Prostate gland (tissue), 2 donors: ENCODE measurements at places on chromosomes 1 and 21. TPM values are rescaled to one million over a fixed set of nuclear protein-coding genes. Genes with fewer than 3 reads are reported as not detected.

DNA sequence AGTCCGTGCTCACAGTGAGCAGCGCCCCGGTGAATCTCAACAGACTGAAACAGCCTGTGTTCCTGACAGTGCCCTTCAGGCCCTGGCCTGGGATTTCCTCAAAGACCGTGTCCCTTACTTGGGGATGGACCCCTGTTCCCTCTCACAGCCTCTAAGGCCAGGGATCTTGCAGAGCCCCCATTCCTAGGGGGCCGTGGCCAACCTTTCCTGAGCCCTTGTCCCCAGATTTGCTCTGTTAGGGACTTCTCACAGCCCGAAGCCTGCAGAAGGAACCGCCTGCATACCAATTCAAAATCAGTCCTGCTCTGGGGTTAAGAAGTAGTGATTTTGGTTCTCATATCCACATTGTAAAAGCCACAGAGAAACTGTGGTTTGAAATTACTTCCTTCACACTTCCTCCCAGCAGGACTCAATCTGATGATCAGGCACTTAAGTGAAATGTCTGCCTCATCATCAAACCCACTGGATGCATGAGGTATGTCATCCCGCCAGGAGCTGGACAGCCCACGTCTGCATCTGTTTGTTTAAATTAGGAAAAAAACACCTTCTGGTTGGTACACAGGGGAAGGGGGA lies 14.9 kb downstream of the ABCA4 start:
- DNase-seq: no peak

DNA sequence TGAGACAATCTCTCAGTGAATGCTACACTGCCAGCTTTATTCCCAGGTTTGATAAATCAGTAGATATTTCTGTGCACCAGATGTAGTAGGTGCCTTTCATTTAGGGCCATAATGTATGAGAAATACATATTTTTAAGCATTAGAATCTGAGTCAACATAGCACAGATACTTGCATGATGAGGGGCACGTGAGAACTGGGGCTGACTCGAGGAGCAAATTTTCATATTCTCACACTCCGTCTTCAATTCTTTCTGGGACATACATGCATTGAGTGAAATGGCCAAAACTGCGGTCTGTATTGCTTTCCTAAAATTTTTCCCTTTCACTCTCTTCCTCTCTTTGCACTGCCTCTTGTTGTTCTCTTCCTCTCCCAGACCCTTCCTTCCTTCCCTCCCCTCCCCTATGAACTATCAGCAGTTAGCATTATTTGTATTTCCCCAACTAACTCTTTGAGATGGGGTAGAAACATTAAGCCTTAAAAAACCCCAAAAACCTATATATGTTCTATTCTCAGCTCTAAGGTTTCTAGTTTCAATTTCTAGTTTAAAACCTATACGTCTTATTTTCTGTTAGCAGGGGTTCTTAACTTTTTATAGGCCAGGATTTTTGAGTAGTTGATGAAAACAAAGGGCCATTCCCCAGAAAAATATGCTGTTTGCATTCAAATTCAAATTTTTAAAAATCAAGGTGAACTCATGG lies 289.1 kb downstream of the PTBP2 start:
- no peak for DNase-seq

- DNase-seq: no peak
Measured at GRCh38 chr1:2396059-2396458, 4.4 kb downstream of the RER1 start.

DNA sequence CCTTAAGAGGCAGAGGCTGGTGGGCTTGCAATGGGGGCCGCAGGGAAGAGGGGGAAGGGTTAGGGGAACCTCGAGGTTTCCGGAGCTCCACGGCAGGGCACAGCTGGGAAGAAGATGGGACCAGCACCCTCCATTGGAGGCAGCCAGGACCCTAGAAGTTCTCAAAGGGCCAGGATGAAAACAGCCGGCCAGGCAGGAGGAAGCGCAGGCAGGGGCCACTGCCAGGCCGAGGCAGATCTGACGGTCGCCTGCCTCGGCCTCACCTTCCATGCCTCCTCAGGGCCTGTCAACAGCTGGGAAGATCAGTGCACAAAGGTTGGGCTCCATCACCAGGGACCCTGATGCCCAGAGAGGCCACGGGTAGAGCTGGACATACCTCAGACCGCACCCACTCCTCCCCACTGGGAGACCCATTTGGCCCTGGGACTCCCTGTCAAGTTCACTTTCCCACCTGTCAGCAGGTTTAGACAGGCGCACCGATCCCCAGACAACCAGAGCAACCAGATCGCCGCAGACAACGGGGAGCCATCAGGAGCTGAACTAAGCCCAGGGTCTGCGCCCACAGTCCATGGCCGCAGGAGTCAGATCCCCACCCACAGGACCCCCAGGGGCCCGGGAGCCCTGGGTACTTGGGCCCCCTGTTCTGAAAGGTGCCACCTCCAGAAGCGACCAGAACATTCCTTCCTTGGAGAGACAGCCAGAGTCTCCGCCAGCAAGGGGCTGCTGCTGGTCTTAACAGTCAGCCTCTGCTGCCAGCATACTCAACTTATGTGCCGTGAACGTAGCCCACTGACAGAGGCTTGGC lies 2.2 kb downstream of the SLC19A1 start:
- no peak for DNase-seq

GRCh38 chr1:234234199-234234598 lies 139.1 kb upstream of the COA6 start:
- DNase-seq: no peak

DNA sequence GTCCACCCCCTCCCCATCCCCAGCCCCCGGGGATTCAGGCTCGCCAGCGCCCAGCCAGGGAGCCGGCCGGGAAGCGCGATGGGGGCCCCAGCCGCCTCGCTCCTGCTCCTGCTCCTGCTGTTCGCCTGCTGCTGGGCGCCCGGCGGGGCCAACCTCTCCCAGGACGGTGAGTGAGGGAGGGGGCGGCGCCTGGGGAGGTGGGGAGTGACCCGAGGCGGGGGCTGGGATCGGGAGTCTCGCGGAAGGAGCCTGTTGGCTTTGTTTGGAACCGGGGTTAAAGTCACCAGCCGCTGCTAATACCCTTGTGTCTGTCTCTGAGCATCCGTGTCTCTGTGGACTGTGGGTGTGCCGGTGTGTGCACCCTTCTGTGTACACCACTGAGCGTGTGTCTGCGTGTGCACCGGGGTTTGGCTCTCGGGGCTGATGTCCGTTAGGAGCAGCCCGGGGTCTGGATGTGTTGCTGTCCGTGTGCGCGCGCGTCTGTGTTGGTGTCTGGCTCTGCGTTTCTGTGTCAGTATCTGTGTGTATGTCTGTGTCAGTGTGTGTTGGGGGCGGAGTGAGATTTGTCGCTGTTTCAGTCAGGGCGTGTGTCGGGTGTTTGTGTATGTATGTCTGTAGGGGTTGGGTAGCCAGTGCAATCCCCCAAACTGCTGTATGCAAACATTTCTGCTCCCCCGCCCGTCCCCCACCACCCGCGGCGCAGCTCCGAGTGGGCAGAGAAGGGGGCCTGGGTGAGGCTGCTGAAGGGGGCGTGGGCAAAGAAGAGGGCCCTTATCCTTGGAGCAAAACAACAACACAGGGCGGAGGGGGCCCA lies 480 bp downstream of the CADM3 start:
- no peak for DNase-seq

DNA sequence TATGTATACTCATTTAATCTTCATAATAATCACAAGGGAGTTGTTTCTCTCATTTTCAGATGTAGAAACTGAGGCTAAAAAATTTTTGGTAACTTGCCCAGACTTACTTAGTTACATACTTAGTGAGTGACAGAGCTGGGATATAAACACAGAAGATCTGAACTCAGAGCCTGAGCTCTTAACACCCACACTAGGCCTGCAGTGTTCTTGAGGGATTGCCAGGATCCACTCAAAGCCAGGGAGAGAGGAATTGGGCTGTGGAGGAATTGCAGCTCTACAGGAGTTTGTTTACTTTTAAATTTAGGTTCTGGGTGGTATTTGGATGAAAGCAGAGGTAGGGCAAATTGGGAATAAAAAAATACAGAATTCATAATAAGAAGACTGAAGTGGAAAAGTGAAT lies 515.1 kb upstream of the PLXNA2 start:
- no peak for DNase-seq

DNA sequence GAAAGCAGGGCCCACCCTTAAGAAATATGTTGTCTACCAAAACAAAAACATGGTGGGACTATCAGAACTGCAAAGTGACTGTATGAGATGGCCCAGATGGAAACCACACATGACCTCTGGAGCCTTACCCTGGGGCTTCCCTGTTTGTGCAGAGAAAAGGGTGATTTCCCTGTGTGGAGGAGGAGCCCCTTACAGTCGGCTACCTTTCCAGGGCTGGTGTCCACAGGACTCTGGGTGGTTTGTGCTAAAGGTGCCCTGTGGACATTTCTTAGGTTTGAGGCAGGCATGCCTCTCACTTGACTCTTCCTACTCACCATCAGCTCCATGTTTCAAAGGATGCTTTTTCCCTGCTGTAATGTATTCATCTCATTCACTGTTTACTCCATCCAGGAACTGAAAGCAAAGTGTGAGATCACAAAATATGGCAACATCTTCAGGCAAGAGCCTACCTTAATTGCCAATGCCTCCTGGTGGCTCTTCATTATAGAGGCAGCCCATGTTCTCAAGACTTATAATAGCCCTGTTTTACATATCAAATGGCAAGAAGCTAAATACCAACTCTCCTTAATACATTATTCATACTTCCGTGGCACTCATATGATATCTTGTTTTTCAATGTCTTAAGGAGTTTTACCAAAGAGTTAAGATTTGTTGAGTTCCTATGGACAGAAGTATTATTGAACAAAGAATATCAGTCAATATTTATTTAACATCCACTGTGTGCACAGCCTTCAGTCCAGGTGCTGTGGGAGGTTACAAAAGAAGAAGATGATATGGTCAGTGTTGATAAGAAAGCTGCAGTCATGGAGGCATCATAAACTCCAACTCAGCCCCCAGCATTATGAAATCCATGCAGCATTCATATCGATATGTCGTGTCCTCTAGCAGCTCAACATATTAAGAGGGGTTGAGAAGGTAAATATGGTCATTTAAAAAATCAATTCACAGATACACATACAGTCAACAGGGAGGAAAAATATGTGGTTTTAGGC lies 15.5 kb upstream of the TFF3 start:
- DNase-seq: no peak

DNA sequence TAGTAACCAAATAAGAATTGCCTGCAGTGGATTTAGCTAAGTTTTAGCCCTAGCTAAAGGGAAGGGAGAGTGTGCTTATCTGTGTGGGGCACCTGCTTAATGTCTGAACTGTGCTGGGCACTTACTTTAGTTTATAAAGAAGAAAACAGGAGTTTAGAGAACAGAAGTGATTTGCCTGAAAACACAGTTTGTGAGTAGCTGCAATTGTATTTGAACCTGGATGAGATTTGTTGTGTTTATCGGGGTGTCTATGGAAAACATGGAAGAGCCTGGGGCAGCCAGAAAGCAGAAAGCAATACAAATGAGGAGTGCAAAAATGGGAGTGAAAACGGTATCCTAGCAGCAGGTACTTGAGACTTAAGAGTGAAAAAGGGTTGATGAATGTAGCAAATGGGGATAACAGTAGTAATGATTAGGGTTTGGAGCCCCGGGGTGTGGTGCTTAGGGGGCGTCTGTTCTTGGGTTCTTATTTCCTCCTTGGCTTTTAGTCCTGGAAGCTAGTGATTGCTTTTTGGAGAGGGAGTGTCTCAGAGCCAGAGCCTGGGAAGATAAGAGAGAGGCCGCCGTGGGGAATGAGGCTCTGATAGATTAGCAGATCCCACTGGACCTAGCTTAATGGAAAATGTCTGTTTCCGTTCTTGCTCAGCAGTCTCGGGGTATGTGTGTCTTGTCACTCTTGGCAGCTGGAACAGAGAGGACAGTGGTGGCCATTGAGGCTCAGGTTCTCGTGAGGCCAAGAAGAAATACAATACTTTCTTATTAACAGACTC lies 5.6 kb downstream of the PRCC start:
- DNase-seq: no peak

DNA sequence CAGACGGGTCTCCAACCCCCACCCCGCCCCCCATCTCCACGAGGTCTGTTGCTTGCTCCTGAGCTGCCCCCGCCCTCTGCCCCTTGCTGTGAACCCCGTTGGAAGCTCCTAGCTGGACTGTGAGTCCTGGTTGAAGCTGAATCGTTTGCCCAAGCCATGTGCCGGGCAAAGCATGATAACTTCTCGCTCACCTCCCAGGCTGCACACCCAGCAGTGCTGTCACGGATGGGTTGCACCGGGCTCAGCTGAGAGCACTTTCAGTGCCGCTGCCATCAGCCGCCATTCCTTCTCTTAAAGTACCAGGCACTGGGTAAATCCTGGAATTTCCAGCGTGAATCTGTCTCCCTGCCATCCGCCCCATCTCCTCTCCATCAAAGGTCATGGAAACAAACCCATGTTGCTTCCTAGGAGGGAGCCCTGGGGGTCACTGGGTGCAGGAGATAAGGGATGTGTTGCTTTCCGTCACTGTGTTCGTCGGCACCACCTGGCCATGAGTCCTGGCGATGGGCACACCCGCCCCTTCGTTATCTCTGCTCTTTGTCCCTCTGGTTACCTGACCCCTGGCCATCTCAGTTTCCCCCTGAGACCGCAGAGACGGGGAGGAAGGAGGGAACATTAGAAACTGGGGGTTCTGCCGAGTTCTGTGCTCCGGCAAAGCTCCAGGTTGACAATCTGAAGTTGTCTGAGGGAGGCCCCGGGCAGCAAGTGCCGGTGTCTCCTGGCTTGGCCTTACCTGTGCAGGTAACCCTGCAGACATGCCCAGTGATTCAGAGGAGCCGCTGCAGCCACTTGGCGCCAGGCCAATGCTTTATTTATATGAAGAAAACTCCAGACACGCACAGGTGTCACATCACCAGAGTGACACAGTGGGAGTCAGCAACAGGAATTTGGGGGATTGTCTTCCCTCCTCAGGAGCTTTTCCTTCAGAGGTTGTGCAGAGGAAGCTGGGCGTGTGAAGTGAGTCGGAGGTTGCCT lies 2.7 kb downstream of the PDE9A start:
- peak; percentile 39 for DNase-seq

DNA sequence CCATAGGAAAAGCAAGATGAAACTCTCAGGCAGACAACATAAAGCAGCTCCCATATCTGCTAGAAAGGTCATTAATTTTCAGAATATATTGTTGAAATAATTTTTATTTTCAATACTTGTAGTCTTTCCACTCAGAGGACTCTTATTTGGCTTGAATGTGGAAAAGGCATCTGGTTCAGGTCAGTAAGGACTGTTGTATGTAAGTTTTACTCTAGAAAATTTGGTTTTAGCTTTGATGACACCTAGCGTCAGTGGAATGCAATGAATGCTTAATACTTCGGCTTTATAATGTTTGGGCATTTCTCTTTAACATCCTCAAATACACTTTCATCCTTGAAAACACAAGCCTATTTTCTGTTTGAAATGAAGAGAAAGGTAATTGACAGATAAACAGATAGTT lies 63.3 kb downstream of the LRRC40 start:
- no peak for DNase-seq

Gene CXADR
- 127 TPM for total RNA-seq

Gene GART
- total RNA-seq: 65.3 TPM

Gene HUNK
- total RNA-seq: 3.7 TPM

Gene IFNLR1
- total RNA-seq: 9.2 TPM

Gene MTARC2
- 22.2 TPM for total RNA-seq

Gene CELA3B
- total RNA-seq: not detected

Gene RNU1-1
- total RNA-seq: under 0.01 TPM

Gene TRPM2
- 2.7 TPM for total RNA-seq

Gene CLCA4
- 1.4 TPM for total RNA-seq
